T-cell (primary cell): ENCODE measurements at places on chromosomes 2 and 18.

- no peak for DNase-seq
Measured at GRCh38 chr2:127597046-127597983, 48.6 kb upstream of the GPR17 start.

DNA sequence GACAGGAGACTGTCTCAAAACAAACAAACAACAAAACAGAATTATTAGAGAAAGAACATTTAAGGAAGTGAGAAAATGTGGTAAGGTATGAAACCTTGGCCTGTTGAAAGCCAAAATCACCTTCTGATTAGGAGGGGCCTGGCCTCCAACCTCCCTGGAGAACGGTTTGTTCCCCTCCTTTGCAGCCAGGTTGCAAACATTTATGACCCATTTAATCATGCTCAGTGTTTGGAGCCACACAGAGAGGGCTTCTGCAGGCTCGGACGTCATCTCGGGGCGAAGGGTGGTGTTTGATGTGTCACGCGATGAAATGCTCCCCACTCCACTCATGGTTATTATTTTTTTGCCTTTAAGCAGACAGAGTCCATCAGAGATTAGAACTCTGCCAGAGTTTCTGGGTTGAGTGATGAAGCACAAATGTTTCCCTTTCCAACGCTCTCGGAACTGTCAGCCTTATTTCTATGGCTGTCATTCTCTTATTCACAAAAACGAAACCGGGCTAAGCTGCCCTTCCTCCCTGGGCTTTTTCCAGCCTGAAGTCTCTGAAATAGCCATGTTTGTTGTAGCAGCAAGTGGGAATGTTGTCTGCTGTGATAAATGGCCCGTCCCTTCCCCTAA lies 33.6 kb upstream of the ROCK2 start:
- DNase-seq: no peak

GRCh38 chr2:23432531-23432930 lies 47.6 kb downstream of the KLHL29 start:
- no peak for DNase-seq

- no peak for DNase-seq
Measured at GRCh38 chr18:63287691-63288220, 31.8 kb downstream of the BCL2 start.

DNA sequence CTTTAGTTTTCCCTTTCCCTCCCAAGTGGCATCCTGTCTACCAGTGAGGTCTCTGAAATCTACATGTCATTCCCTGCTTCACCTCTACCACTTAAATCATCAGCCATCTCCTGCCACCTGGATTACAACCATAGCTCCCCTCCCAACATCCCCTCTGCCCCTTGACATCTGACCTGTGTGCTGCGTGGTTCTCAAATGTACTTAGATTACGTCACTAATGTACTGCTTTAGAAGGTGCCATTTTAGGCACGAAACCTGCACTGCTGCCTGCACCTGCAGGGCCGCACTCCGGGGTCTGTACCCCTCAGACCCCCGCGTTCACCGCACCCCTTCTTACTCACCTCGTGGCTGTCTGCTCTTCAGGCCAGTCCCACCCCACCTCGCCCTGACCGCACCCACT lies 395.1 kb upstream of the MYT1L start:
- no peak for DNase-seq

GRCh38 chr2:142983174-142983573 lies 105.7 kb downstream of the KYNU start:
- DNase-seq: no peak
